ENCODE measurements at places on chromosomes 7 and 10.

DNA sequence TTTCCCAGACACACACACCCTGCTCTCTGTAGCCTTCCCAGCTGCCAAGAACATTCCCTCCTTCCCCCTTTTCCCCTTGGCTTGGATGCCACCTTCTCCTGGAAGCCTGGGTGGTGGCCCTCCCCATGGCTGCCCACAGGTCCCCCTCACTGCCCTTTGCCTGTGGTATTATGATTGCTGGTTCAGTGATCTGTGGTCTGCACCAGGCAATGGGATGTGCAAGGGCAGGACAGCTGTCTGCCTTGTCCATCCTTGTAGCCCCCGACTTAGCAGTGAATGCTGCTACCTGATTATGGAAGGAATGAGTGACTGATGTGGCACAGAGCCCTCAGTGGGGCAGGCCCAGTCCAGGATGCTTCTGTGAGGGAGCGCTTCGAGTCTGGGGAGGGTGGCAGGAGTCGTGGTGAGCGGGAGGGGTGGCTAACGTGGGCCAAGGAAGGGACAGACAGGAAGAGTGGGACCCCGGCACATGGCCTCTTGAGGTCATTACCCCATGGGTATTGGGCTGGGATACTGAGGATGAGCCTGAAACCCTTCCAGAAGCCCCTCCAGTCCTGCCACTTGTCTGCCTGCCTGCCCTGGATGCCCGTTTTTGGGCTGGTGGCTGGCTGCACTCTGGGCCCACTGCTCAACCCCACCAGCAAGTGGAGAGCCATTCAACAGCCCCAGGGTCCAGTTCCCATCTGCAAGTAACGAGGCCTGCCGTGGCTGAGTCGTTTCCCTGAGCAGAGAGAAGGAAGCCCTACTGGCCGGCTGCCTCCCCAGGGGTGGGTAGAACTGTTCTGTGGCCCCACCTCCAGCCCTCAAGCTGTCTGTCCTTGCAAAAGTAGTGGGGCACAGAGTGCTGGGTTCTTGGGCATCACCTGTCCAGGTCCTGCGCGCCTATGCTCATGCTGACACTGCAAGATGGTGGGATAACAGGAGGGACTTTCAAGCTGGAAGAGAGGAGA is 8.8 kb downstream of the CHST3 start:
- no peaks in the 10 kb centered on the region for H3K36me3 ChIP-seq
- H3K4me1 ChIP-seq, result no peaks in the 10 kb centered on the region

DNA sequence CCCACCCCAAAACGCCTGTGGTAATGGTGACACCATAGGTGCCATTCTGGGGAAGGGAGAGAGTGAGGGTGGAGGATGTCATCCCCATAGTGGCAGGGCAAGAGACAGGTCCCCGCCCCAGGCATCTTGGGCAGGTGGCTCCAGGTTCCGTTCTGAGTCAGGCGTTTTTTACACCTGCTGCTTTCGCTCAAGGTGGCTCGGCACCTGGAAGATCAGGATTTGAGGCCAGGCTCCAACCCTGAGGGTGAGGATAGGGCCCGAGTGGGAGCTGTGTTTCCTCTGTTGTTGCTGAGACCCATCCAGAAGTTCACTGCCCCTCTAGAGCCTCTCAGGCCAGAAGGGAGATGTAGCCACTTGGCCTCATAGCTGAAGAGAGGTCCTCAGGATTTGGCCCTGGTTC is 36.6 kb upstream of the DUSP5 start:
- peaks cover 4% of the 10 kb centered on the region for H3K27me3 ChIP-seq
- H3K4me3 ChIP-seq, result no peak overlapping the region

DNA sequence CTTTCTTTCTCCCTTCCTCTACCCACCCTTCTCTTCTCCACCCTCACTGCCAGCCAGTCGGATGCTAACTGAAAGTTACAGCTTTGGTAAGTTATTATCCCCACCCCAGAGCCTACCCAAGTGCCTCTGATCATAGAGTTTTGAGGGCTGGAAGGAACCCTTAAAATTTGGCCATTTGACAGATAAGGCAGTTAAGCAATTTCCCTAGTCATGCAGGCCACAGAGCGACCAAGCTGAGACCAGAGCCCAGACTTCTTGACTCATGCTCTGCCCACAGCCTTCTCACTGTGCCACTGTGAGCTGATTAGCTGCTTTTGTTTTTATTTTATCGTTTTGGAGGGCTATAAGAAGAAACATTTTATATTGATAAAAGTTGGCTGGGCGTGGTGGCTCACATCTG is 17.2 kb downstream of the SAP25 start:
- DNase-seq, result no peak
- no peak overlapping the region for H3K27ac ChIP-seq
- peaks cover 2% of the 10 kb centered on the region for H3K27me3 ChIP-seq
- no peak overlapping the region for H3K4me3 ChIP-seq
- H3K36me3 ChIP-seq, result peaks cover 28% of the 10 kb centered on the region

GRCh38 chr7:140671966-140672365 is 779 bp upstream of the ADCK2 start:
- no peak for DNase-seq
- peaks cover 4% of the 10 kb centered on the region for H3K36me3 ChIP-seq
- H3K4me1 ChIP-seq, result peaks cover 42% of the 10 kb centered on the region
- H3K4me3 ChIP-seq, result peak overlapping the region; percentile 88

- no peak overlapping the region for H3K27ac ChIP-seq
- H3K27me3 ChIP-seq, result no peaks in the 10 kb centered on the region
- H3K4me3 ChIP-seq, result no peak overlapping the region
- no peaks in the 10 kb centered on the region for H3K36me3 ChIP-seq
- peaks cover 14% of the 10 kb centered on the region for H3K4me1 ChIP-seq
- no peak for DNase-seq
Measured at GRCh38 chr10:124197371-124198124, 104.2 kb upstream of the CHST15 start.

- peak; percentile 67 for DNase-seq
- peak within 1 kb of the TSS; percentile 62 for H3K4me3 ChIP-seq
- peaks cover 12% of the 10 kb centered on the region for H3K4me1 ChIP-seq
- no peaks in the 10 kb centered on the region for H3K36me3 ChIP-seq
- H3K27me3 ChIP-seq, result peaks cover 14% of the 10 kb centered on the region
- H3K27ac ChIP-seq, result no peak within 1 kb of the TSS
Measured at GRCh38 chr7:102286237-102287110, at the start of gene SH2B2. Gene SH2B2, plus strand, starts transcription at chr7:102286868. Its CDS starts 13,683 bp downstream, at chr7:102300551.

- DNase-seq, result no peak
- H3K4me1 ChIP-seq, result peaks cover 36% of the 10 kb centered on the region
- peaks cover 41% of the 10 kb centered on the region for H3K27me3 ChIP-seq
- H3K36me3 ChIP-seq, result no peaks in the 10 kb centered on the region
- H3K4me3 ChIP-seq, result peak overlapping the region; percentile 63
Measured at GRCh38 chr10:100830728-100831111, 82.0 kb upstream of the SLF2 start.

- no peak for DNase-seq
- no peak overlapping the region for H3K4me3 ChIP-seq
- H3K27ac ChIP-seq, result peak overlapping the region; percentile 71
- H3K27me3 ChIP-seq, result peaks cover 4% of the 10 kb centered on the region
- H3K36me3 ChIP-seq, result no peaks in the 10 kb centered on the region
- peaks cover 38% of the 10 kb centered on the region for H3K4me1 ChIP-seq
Measured at GRCh38 chr7:45893374-45893995, 5.2 kb downstream of the IGFBP1 start.

All from endothelial cell (in vitro differentiated cells).